ENCODE measurements at places on chromosomes 7 and 10. TPM values are rescaled to one million over a fixed set of nuclear protein-coding genes. Genes with fewer than 3 reads are reported as not detected.
A peak's percentile ranks its signal among the peaks of the same experiment; 100 is the strongest.

COL13A1 gene
- total RNA-seq = 8.0 TPM

PIP gene
- total RNA-seq = not detected

CALHM3 gene
- not detected for total RNA-seq

AMPH gene
- 22.1 TPM for total RNA-seq

LRRD1 gene
- total RNA-seq = not detected

DNA sequence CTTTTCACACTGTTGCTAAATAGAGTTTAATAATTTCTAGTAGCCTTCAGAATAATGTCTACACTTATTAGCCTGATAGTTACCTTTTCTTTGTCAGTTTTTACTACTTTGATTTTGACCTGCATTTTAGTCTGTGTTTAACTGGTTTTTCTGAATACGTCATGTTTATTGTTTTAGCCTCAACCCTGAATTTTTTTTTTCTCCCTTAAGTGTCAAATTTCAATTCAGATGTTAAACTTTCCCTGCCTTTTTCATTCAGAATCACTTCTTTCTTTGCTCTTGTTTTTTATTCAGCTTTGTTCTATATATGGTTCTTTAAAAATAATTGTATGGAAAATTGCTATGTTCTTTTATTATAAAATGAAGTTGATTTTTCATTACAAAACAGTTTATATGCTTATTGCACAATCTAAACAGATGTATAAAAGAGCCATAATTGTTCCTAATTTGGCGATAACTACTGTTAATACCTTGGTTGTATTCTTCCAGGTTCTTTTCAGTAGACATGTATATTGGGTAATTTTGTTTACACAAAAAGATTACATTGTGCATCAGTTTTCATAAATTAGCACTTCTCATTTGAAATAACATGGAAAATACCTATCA is 159.7 kb downstream of the ADK start:
- no peak overlapping the region for H3K4me3 ChIP-seq
- H3K27ac ChIP-seq = no peak overlapping the region
- no peak for DNase-seq
- H3K27me3 ChIP-seq = no peaks in the 10 kb centered on the region
- H3K36me3 ChIP-seq = no peaks in the 10 kb centered on the region

GRCh38 chr7:27124902-27125689 is 5.5 kb downstream of the HOXA4 start:
- no peak for DNase-seq
- H3K36me3 ChIP-seq = no peaks in the 10 kb centered on the region
- H3K27ac ChIP-seq = peak overlapping the region; percentile 89
- H3K4me1 ChIP-seq = no peaks in the 10 kb centered on the region

- H3K36me3 ChIP-seq = peaks cover 11% of the 10 kb centered on the region
- H3K4me1 ChIP-seq = no peaks in the 10 kb centered on the region
- H3K4me3 ChIP-seq = no peak overlapping the region
- no peaks in the 10 kb centered on the region for H3K27me3 ChIP-seq
These were observed 30.4 kb downstream of the PYROXD2 start for GRCh38 chr10:98384531-98385133.

GRCh38 chr7:37781156-37781555 is 67.2 kb upstream of the NME8 start:
- no peak overlapping the region for H3K4me3 ChIP-seq
- no peaks in the 10 kb centered on the region for H3K36me3 ChIP-seq
- no peaks in the 10 kb centered on the region for H3K4me1 ChIP-seq

DNA sequence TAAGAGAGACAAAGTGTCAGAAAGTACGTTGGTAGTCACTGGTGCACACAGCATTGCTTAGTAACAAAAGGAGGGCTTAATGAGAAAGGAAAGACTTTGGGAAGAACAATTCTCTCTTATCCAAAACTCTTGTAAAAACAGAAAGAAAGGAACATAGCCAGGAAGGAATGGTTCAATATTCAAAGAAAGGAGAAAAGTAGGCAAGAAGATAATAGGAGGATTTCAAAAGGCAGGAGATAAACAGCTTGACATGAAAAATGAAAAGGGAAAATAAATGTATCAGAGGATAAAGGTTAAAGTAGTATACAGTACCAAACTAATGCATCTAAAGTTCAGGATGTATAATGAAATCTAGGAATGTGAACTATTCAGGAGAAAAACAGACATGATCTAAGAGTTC is 20.1 kb downstream of the ZFAND4 start:
- H3K27ac ChIP-seq = no peak overlapping the region
- peaks cover 10% of the 10 kb centered on the region for H3K36me3 ChIP-seq
- no peak overlapping the region for H3K4me3 ChIP-seq
- no peaks in the 10 kb centered on the region for H3K27me3 ChIP-seq
- H3K4me1 ChIP-seq = no peaks in the 10 kb centered on the region

DNA sequence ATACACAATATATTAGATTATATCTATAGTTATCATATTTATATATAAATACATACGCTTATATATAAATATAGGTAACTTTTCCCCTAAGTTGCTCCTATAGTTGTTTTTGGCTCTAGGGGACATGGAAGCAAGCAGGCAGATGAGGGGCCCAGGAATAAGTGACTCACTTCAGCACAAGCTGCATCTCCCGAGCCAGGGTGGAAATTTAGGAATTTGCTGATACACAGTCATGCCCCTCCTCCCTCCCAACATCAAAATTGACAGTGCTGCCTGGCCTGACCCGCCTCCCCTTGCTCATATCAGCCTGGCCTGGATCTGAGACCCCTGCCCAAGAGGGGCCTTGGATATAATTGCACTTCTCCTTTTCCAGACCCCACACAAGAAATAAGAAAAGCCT is 33.8 kb downstream of the MKI67 start:
- no peaks in the 10 kb centered on the region for H3K27me3 ChIP-seq
- H3K36me3 ChIP-seq = no peaks in the 10 kb centered on the region
- H3K4me1 ChIP-seq = no peaks in the 10 kb centered on the region
- H3K4me3 ChIP-seq = no peak overlapping the region

DNA sequence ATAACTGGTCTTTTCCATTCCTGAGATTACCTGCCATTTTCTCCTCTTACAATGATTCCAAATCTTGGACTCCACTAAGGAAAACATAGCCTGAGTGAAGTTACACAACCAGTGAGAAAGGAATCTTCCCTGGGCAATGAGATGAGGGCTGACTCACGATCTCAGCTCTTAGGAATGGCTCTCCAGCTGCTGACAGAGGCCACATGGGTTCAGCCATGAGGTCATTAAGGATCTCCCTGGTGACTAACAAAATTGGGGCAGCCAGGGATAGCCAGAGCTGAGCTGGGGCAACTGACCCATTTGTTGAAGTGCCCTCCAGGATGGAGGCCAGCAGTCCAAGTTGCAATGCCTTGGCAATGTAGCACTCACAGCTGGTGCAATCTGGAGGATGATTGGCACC is 78.7 kb upstream of the MKLN1 start:
- no peak overlapping the region for H3K4me3 ChIP-seq
- no peaks in the 10 kb centered on the region for H3K27me3 ChIP-seq
- peaks cover 7% of the 10 kb centered on the region for H3K4me1 ChIP-seq
- H3K27ac ChIP-seq = no peak overlapping the region
- H3K36me3 ChIP-seq = no peaks in the 10 kb centered on the region

- H3K36me3 ChIP-seq = no peaks in the 10 kb centered on the region
- DNase-seq = no peak
- H3K27me3 ChIP-seq = no peaks in the 10 kb centered on the region
- H3K27ac ChIP-seq = peak overlapping the region; percentile 59
- H3K4me3 ChIP-seq = no peak overlapping the region
These were observed 48.6 kb downstream of the MCU start for GRCh38 chr10:72740528-72740927.

DNA sequence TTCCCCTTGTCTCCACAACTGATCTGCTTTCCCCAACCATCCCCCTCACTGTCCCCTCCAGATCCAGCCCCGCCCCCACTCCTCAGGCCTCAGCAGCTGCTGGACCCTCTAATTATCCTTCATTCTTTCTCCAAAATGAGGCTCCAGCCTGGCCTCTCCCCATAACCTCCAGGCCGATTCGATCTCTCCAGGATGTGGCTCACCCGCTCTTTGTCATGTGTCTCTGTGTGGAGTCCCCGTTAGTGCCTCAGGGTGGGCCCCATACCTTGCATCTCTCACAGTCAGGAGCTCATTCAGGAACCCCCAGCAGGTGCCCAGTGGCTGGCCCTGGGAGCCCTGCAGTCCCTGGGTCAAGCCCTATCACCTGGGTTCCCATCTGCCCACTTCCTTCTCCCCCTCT is 1.3 kb downstream of the PILRA start:
- no peaks in the 10 kb centered on the region for H3K27me3 ChIP-seq
- no peak overlapping the region for H3K4me3 ChIP-seq
- no peak for DNase-seq
- H3K4me1 ChIP-seq = peaks cover 4% of the 10 kb centered on the region
- no peak overlapping the region for H3K27ac ChIP-seq

DNA sequence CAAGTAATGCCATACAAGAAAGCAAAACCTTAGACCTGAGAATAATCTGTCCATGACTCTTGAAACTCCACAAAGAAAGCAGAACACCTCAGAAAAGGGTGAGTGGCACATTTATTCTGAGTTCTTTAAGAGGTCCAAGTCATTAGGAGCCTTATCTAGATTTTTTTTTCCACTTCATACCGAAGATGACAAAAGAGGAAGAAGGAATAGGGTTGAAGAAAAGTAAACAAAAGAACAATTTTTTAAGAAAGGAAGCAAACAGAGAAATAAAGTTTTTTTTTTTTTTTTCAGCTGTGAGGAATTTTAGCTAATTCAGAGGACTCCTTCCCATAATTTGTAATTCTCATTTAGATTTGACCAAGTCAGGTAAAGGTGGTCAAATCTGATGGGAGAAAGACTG is 13.1 kb upstream of the MTPN start:
- H3K27me3 ChIP-seq = no peaks in the 10 kb centered on the region
- no peak overlapping the region for H3K4me3 ChIP-seq
- H3K27ac ChIP-seq = no peak overlapping the region
- no peaks in the 10 kb centered on the region for H3K4me1 ChIP-seq

DNA sequence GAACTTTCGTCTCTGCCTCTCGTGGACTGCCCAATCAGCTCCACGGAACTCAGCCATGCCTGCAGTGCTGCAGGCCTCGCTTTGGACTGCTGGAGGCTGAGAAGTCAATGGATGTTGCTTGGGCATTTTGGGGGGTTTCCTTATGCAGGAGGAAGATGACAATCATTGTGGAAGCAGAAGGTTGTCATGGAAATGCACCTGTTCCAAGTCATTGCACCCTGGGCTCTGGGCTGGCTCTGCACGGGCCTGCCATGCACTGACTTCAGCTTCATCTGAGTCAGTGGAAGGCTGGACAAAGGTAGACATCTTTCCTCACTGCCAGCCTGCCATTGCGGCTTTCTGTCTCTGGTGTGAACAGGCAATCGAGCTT is 217.3 kb downstream of the RPS24 start:
- no peak overlapping the region for H3K4me3 ChIP-seq
- H3K4me1 ChIP-seq = no peaks in the 10 kb centered on the region
- no peak for DNase-seq
- H3K27me3 ChIP-seq = no peaks in the 10 kb centered on the region

GRCh38 chr10:122740640-122741039 is 41.0 kb upstream of the C10orf120 start:
- no peak overlapping the region for H3K4me3 ChIP-seq
- H3K27ac ChIP-seq = no peak overlapping the region
- no peaks in the 10 kb centered on the region for H3K27me3 ChIP-seq
- DNase-seq = no peak
- H3K4me1 ChIP-seq = no peaks in the 10 kb centered on the region
- H3K36me3 ChIP-seq = no peaks in the 10 kb centered on the region

DNA sequence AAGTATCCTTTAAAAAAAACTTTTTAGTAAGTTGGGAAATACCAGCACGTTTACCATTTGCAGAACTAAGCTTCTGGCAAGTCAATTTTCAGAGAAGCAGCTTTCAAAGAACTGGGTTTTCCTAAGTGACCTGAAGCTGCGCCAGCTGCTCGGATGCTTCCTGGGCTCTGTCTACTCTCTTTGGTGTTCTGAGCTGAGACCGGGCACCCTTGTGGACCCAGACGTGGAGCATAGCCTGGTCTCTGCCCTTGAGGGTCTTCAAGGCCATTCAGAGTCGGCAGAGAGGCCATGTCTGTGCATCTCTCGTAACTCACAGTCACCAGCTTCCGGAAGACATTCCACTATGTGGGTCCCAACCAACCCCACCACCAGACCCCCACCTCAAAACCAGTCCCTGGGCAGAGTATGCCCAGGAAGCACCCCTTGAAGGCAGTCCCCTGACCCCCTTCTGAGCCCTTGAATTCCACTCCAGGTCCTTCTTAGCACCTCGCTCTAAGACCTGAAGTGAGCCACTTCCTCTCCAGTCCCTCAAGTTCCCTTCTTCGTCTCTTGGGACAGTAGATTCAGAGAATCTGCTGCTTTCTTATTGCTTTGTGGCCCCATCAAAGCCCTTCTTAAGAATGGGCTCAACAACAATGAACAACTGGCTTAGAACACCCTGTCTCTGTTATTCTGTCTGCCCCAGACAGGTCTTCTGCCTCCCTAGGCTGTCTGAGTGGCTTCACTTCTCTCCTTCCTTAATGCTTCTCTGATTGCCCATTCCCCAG is 8.5 kb downstream of the CALML5 start:
- H3K4me1 ChIP-seq = no peaks in the 10 kb centered on the region
- DNase-seq = no peak
- no peaks in the 10 kb centered on the region for H3K36me3 ChIP-seq
- H3K4me3 ChIP-seq = no peak overlapping the region
- no peaks in the 10 kb centered on the region for H3K27me3 ChIP-seq

GRCh38 chr7:93018716-93019115 is 99.1 kb downstream of the SAMD9 start:
- no peak for DNase-seq
- no peak overlapping the region for H3K4me3 ChIP-seq
- H3K27me3 ChIP-seq = no peaks in the 10 kb centered on the region
- H3K27ac ChIP-seq = no peak overlapping the region
- H3K36me3 ChIP-seq = no peaks in the 10 kb centered on the region

GRCh38 chr10:70094250-70094649 is 38.4 kb downstream of the AIFM2 start:
- H3K4me3 ChIP-seq = no peak overlapping the region
- no peak overlapping the region for H3K27ac ChIP-seq
- no peaks in the 10 kb centered on the region for H3K27me3 ChIP-seq
- H3K36me3 ChIP-seq = peaks cover 3% of the 10 kb centered on the region

GRCh38 chr7:47386273-47386835 is 195.6 kb downstream of the TNS3 start:
- H3K27ac ChIP-seq = no peak overlapping the region
- H3K27me3 ChIP-seq = no peaks in the 10 kb centered on the region
- H3K4me1 ChIP-seq = no peaks in the 10 kb centered on the region
- H3K36me3 ChIP-seq = peaks cover 25% of the 10 kb centered on the region
- H3K4me3 ChIP-seq = no peak overlapping the region
- DNase-seq = no peak

DNA sequence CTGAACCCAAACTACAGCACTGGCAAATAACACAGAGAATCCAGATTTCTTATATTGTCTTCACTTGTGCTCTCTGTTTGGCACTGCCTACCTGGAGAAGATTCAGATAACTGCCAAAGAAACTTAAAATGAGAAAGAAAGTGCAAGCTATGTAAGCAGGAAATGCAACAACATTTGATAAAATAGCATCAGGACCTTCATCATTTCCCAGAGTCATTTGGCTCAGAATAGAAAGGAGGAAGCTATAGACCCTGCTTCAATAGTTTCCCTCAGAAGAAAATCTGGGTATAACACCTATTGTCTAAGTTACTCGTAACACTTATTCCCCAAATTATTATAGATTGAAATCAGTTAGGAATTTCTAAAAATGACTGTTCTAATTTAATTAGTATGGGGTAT is 56.2 kb downstream of the CC2D2B start:
- H3K27me3 ChIP-seq = no peaks in the 10 kb centered on the region
- no peaks in the 10 kb centered on the region for H3K4me1 ChIP-seq
- H3K4me3 ChIP-seq = no peak overlapping the region
- DNase-seq = no peak
- H3K36me3 ChIP-seq = no peaks in the 10 kb centered on the region
- no peak overlapping the region for H3K27ac ChIP-seq

Measured in ascending aorta (tissue), 2 donors.